Stimulated activated naive CD4-positive, alpha-beta T cell treated with Interleukin-2 at 50 U/mL for 16 hours (primary cell): ENCODE measurements at places on chromosomes 5 and 9.

DNA sequence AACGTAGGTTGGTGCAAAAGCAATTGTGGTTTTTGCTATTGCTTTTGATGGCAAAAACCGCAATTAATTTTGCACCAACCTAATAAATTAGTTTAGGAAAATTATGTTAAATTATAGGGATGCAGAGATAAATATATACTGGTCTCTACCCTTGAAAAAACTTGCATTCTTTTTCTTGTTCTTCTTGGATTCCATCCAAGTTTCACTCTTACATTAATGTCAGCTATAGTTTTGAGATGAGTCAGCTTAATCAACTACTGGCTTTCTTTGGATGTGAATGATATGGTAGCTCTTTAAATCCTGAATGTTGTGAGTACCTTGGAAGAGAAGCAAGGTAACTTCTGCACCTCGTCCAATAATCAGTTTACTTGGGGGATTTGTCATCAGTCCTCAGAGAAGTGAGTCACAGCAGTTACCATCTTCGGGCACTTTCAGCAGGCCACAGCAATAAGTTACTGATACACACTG, 549.0 kb upstream of the ZNF608 start:
- no peak for DNase-seq

GRCh38 chr5:109329333-109330237, 80.2 kb downstream of the PJA2 start:
- no peak for DNase-seq

DNA sequence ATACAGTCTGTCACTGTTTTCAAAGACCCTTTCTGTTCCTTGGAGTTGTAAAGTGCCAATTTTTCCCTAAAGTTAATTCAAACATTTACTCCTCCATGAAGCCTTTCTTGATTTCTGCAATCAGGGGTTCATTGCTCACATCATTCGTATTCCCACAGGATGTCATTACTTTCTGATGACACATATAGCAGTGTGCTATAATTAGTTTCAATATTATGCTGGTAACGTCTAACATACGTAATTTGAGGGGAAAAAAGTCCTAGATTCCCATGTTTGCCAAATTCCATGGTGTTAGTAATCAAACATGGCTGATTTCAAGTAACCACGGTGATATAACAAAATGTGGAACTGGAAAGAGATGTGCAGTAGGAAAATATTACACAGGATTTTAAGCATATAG, 468.2 kb upstream of the MEF2C start:
- DNase-seq = no peak

DNA sequence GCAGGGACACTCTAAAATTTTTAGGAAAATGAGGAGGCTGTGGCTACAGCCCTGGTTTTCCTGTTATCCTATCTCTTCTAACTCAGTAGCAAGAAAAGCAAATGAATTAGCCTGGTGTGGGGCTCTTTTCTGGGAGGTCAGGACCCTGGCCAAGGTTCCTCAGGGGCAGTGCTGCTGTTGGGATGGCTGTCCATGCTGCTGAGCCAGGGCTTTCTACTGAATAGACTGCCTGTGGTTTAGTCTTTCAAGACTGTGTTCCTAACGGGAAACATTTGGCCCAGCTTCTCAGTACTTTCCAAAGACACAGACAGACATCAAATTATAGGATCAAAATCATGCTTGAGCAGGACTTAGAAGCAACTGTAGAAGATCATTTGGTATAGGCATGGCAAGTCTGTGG, 18.1 kb downstream of the TNC start:
- DNase-seq = no peak

GRCh38 chr5:122311961-122312590, at the start of gene SNCAIP:
SNCAIP (plus strand) TSS chr5:122312237; CDS start chr5:122391135, 78,898 bp downstream.
- no peak for DNase-seq

DNA sequence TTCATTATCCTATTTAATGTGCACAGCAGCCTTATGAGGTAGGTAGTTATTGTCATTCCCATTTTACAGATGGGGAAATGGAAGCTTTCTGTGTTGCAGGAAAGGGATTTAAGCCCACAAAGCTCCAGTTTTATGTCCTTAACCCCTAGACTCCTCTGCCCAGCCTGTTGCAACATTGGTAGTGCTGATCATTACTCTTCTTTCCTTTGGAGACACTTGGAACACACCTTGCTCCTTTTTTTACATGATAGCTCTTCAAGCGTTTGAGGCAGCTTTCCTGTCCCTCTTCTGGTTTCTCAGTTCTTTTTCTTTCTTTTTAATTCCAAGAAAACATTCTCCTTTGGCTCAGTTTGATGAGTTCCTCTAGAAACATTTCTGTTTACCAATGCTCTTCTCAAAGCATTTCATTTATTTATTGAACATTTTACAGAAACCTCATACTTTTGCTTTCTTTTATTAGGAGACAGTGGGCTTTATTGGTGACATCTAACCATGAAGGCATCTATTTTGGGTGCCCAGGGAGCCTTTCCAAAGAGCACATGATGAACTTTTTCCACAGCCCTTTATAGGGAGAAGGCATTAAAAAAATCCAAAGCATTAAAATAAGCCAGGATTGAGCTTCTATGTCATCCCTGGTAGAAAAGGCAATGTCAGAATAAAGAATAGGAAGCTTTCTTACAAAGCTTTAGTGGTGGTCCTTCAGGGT, 218.0 kb downstream of the TMEM38B start:
- DNase-seq = no peak

GRCh38 chr5:168270476-168270875, 21.0 kb upstream of the WWC1 start:
- no peak for DNase-seq

- DNase-seq = no peak
These were observed 3.3 kb downstream of the ANKS6 start for GRCh38 chr9:98793031-98793430.

DNA sequence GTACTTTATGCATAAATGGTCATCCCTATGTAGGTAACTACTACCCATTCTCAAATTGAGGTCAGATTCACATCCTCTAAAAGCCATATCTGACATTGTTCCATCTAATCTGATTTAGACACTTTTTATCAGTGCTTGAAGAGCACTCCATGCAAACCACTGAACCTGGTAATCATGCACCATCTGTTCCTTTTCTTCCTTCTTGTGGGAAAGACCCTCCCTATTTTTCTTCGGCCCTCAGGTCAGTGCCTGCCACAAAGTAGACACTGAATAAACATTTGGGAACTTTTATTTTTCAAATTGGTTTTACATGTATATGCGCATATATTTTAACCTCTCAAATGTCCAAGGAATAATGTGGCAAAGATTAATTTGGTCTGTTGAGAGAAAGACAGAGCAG, 26.0 kb upstream of the PDE4D start:
- no peak for DNase-seq

DNA sequence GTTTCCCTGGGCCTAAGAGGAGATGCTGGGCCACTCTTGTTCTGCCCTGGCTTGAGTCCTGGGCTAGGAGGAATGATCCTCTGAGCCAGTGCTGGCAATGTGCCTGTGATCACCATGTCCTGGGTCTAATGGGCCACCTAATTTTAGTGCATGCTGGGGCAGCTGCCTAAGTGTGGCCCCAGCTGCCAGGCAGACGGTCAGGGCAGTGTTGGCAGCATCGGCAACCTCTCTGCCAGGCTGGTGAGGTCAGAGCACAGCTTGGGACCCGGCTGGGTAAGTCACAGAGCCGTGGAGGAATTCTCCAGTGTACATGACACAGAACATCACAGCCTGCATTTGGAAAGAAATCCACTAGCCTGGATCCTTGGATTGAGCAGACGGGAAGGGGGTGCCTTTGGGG, 21.4 kb upstream of the PITX1 start:
- no peak for DNase-seq

DNA sequence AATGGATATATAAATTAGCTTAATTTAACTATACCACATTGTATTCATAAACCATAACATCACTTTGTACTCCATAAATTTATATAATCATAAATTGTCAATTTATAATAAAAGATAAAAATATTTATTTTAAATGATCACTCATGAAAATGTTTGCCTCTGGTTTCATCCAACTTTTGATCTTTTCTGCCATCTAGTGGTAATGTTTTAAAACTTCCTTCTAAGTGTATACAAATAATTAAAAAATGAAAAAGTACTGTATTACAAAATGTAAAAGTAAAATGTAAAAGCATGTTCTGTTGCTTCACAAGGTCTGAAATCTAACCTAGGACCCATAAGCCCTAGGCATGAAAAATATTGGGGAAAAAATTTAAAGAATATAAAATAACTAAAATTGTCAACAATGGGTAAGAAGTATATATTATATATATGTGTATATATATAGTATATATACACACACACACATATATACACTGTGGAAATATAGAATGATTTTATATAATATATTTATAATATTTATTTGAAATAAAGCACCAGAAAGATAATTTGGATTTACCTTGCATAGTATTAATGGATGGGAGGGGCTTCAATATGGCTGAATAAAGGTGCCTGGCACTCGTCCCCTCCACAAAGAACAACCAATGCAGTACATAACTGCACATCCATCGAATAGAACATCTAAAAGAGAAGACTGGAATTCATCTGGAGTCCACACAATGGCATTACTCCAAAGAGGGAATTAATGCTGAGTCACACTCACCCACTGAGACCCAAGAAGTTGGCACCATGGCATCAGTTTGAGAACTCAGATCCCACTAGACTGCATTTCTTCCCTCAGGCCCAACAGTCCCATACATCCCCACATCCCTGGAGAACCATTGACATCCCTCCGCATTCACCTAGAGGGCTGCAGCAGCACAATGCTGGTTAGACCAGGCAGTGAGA, 32.5 kb downstream of the ANXA1 start:
- no peak for DNase-seq

GRCh38 chr9:92665836-92666235, 4.1 kb downstream of the IPPK start:
- DNase-seq = no peak

GRCh38 chr5:96172436-96172835, 210.8 kb upstream of the ELL2 start:
- no peak for DNase-seq

GRCh38 chr9:94720846-94721549, 5.5 kb upstream of the AOPEP start:
- no peak for DNase-seq

- DNase-seq = no peak
These were observed 66.9 kb downstream of the EBF1 start for GRCh38 chr5:159032656-159033350.

DNA sequence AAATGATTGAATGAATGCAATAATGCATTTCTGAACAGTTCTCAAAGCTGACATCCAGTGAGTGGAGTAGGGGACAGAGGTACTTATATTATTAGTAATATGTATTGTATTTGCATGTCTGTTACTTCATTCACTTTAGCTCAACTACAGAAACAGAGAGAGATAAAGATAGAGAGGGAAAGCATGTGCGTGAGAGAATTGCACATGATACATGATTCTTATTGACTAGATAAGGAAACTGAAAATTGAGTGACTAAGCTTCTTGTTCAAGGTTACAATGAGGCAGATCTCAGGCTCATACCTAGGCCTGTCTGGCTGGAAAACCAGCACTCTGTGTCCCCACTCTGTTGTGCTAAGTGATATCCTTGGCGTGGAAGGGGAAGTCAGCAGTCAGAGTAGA, 337.7 kb upstream of the KLF4 start:
- DNase-seq = no peak

DNA sequence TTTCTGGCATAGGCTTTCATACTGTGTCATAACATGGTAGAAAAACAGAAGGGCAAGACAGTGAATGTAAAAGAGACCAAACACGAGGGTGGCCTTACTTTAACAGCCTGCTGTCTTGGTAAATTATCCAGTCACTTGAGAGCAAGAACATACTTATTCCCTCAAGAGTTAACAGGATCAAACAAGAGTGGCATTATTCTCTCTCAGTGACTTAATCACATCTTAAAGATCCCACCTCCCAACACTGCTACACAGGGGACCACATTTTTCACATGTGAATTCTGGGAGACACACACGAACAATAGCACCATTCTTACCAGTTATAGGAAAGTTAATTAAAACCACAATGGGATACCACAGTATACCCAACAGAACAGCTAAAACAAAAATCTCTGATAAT, 898.0 kb upstream of the C9orf72 start:
- DNase-seq = no peak

DNA sequence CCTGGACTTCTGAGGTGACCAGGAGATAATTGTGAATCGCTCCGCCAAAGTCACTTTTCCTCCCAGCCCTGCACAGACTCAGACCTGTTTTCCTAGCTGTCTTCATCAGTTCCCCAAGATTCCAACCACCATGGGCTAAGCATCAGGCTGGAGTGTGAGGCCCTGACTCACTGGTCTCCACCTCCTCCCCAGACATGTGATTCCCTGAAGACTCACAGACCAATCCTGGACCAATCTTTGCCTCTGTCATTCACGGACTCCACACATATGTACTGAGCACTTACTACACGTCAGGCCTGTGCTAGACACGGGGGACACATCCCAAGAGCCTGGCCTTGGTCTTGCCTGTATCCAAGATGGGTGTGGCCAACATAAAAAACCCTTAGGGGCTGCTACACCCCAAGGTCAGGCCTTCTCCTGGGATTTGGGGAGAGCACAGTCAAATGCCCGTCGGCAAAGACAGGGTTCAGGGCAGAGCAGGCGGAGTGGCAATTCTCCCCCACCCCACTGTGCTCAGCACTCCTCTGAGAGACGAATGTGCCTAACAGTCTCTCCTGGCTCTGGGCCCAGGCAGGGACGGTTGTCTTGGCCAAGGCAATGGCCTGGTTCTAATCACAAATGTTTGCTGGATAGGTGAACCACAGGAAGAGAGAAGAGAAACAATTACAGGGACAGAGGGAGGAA, 11.9 kb downstream of the EEIG1 start:
- DNase-seq = no peak

GRCh38 chr5:139524446-139524845, 36.7 kb upstream of the UBE2D2 start:
- no peak for DNase-seq

DNA sequence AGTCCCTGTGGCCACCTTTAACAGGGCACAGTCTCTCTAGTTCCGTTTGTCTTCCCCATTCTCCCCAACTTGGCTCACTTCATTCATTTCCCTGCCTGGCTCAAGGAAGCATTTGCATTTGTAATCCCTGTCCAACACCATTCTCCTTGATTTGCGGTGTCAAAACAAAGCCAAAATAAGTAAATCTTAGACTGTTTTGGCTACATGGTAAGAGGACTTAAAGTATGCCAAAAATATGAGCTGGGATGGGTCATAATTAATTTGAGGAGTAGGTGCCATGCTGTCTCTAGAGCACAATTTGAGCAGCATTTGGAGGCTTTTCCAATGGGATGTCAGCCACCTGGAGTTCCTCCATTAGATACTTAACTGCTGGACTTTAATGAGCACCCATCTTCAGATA, 3.7 kb upstream of the GRIA1 start:
- DNase-seq = no peak

DNA sequence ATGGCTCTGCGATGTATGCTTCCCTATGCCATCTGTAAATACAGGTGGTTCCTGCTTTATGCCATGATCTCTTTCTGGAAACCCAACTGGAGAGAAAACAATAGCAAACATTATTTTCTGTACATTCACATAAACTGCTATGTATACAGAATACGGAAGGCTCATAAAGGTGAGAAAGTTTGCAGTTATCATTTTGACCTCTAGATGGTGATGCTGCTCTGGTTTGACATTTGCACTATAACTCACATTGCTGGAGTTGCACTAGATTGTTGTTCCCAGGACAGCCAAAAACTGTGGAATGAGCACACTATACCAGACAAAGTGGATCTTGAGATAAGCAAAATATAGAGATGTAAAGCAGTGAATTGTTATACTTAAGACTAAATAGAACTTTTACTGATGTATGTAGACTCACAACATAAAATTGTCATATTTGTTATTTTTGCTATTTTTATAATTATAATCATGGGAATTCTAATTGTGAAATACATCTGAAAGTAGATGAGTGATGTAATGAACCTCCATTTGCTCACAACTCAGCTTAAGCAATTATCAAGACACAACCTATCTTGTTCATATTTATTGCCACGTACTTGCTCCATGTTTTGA, 246.5 kb downstream of the PTPRD start:
- no peak for DNase-seq
